ENCODE measurements at places on chromosomes 1 and 21. TPM values are rescaled to one million over a fixed set of nuclear protein-coding genes. Genes with fewer than 3 reads are reported as not detected.

DNA sequence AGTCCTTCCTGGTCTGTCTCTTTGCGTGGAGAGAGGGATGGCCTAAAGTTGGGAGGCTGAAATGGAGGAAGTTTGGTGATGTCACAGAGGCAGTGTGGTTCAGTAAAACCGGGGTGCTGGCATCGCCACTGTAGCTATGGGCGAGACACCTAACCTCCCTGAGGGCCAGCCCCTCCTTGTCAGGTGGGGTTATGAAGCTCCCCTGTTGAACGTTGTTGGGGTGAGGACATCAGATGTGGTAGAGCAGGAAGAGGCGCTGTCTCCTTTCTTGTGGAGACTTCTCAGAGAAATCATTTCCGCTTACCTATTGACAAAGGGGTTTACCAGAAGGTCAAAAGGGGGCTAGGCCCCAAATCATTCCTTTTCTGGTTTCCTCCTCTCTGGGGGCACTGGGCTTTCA is 294.7 kb downstream of the SIPA1L2 start:
- no peak for DNase-seq

- DNase-seq, result no peak
These were observed 70.6 kb downstream of the LMO4 start for GRCh38 chr1:87399264-87399663.

- DNase-seq, result no peak
These were observed 97.4 kb upstream of the SGIP1 start for GRCh38 chr1:66436378-66437135.

GRCh38 chr1:171636141-171636540 is 14.1 kb downstream of the MYOCOS start:
- no peak for DNase-seq

DNA sequence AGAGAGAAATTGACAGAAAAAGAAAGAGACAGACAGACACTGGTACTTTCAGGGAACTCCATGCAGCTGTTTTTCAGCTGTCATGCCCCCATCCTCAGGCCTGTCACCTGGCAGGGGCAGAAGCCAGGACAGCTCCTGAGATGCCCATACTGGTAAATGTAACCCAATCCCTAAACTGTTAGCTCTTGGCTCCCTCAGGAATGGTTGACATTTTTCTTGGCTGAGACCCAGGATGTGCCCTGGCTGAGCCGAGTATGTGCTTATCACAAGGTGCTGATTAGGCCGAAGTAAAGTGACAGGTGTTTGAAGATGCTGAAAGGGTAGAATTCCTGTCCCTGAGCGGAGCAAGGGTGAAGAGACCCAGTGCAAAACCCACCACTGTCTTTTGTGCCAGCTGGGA is 50.7 kb downstream of the PGM1 start:
- DNase-seq, result peak; percentile 33

- no peak for DNase-seq
These were observed 46.6 kb downstream of the CRB1 start for GRCh38 chr1:197314682-197315081.

DNA sequence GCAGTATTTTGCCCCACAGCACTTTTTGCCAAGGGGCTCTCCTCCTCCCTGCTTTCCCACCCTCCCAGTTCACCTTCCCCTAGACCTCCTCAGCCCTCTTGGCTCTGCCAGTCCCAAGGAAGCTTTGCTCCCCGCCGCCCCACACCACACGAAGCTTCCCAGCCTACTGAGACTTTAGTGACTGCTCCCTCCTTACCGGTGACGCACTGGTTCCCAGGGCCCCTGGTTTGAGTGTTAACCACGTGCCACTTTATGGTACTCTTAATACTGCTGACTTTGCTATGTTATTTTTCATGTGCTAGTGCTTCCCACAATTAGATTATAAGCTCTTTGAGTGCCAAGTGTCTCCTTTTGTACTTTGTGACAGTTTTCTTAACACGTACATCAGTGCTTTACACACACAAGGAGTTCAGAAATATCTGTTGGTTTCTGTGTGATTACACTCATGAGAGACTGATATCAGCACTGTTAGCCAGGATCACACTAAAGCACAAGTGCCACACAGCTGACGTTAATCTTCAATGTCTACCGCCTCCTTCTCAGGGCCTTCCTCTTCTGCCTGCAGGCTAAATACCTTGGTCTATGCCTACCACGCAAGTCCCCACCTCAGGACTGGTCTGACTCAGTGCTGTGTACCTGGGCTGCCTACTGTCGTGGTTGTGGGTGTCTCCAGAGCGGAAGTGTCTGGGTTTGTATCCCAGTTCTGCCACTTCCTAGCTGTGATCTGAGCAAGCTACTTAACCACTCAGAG is 61.0 kb downstream of the DNTTIP2 start:
- DNase-seq, result no peak

The ERI3 gene
- 47.1 TPM for total RNA-seq

All from right cardiac atrium (tissue), 5 donors.